ENCODE measurements at places on chromosomes 5 and 9. TPM values are rescaled to one million over a fixed set of nuclear protein-coding genes. Genes with fewer than 3 reads are reported as not detected.

DNA sequence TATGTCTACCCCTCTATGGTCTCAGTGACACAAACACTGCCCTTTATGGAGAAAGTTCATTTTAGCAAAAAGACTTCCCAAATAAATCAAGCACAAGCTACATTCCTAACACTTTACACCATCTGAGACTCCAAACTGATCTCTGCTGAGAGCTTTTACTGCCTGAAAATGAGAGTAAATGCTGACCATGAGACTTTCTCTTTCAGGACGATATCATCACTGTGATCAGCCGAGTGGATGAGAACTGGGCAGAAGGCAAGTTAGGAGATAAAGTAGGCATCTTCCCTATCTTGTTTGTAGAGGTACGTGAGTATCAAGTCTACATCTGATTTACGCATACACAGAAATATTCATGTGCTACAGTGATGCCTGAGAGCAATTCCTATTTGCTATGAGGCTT is 67.5 kb downstream of the SH3RF2 start:
- no peaks in the 10 kb centered on the region for H3K36me3 ChIP-seq
- no peak overlapping the region for H3K4me3 ChIP-seq
- H3K27me3 ChIP-seq = no peaks in the 10 kb centered on the region
- H3K4me1 ChIP-seq = no peaks in the 10 kb centered on the region
- DNase-seq = no peak

Gene SPRY4
- 0.40 TPM for total RNA-seq

Gene VLDLR
- total RNA-seq = 1.4 TPM

Gene SVEP1
- not detected for total RNA-seq

- no peaks in the 10 kb centered on the region for H3K36me3 ChIP-seq
- H3K27ac ChIP-seq = no peak overlapping the region
- DNase-seq = no peak
- no peak overlapping the region for H3K4me3 ChIP-seq
- H3K4me1 ChIP-seq = no peaks in the 10 kb centered on the region
Measured at GRCh38 chr5:32450952-32451351, 6.4 kb upstream of the ZFR start.

Gene PMPCA
- 78.3 TPM for total RNA-seq

Gene KIF12
- total RNA-seq = not detected

GRCh38 chr5:3354606-3355005 is 241.0 kb upstream of the IRX1 start:
- H3K27ac ChIP-seq = no peak overlapping the region
- DNase-seq = no peak
- H3K36me3 ChIP-seq = no peaks in the 10 kb centered on the region
- H3K4me1 ChIP-seq = no peaks in the 10 kb centered on the region

GRCh38 chr5:108711898-108712297 is 35.8 kb upstream of the FER start:
- H3K4me1 ChIP-seq = no peaks in the 10 kb centered on the region
- no peak overlapping the region for H3K4me3 ChIP-seq
- H3K27ac ChIP-seq = no peak overlapping the region
- DNase-seq = no peak
- H3K36me3 ChIP-seq = no peaks in the 10 kb centered on the region
- H3K27me3 ChIP-seq = peaks cover 5% of the 10 kb centered on the region

Gene UGT3A1
- not detected for total RNA-seq

DNA sequence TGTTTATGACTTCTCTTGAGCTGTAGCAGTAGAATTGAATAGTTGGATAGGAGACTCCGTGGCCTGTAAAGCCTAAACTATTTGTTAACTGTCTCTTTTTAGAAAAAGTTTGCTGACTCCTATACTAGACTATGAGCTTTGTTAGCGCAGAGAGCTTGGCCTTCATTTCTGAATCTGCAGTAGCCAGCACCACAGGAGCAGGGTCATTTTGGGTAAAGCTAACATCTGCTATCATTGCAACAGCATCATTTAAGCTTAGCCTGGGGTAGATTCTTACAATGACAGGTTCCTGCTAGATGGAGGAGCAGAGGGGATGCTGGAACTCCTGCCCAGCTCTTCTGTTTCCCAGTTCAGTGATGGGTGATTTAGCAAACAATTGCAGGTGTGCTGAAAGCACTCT is 133.7 kb upstream of the ASTN2 start:
- H3K4me1 ChIP-seq = no peaks in the 10 kb centered on the region
- H3K4me3 ChIP-seq = no peak overlapping the region
- DNase-seq = no peak
- no peaks in the 10 kb centered on the region for H3K36me3 ChIP-seq

Gene LAMC3
- not detected for total RNA-seq

DNA sequence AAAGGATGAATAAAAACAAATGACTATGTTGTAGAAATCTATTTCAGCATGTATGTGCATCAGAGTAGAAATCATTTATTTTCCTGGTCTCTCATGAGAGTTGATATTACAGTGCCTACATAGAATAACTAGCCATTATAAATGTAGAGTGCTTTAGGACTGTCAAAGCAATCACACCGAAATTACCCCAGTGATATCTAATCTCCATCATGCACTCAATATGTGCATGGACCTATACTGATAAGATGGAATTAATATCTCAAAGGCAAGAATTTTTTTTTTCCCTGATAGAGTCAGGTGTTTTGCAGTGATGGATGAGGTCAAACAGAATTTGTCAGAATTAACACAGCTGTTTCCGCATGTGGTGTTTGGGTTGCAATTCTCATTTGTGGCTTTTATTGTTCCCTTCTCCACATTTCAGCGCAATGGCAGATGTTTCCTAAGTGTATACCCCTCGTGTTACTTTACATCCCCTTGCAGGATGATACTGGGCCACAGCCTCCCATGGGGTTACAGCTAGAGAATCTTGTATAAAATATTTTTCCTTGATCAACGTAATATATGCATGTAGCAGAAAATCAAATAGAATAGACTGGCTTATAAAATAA is 298.8 kb downstream of the RASEF start:
- no peak overlapping the region for H3K4me3 ChIP-seq
- H3K27ac ChIP-seq = no peak overlapping the region
- DNase-seq = no peak
- no peaks in the 10 kb centered on the region for H3K4me1 ChIP-seq

- H3K27ac ChIP-seq = peak overlapping the region; percentile 98
- H3K27me3 ChIP-seq = no peaks in the 10 kb centered on the region
- H3K36me3 ChIP-seq = no peaks in the 10 kb centered on the region
- H3K4me3 ChIP-seq = peak overlapping the region; percentile 94
Measured at GRCh38 chr9:37466037-37466709, 923 bp upstream of the ZBTB5 start.

GRCh38 chr9:104386425-104387069 is 117.5 kb upstream of the OR13F1 start:
- no peak overlapping the region for H3K4me3 ChIP-seq
- H3K36me3 ChIP-seq = no peaks in the 10 kb centered on the region
- H3K4me1 ChIP-seq = no peaks in the 10 kb centered on the region
- no peak for DNase-seq
- no peaks in the 10 kb centered on the region for H3K27me3 ChIP-seq

DNA sequence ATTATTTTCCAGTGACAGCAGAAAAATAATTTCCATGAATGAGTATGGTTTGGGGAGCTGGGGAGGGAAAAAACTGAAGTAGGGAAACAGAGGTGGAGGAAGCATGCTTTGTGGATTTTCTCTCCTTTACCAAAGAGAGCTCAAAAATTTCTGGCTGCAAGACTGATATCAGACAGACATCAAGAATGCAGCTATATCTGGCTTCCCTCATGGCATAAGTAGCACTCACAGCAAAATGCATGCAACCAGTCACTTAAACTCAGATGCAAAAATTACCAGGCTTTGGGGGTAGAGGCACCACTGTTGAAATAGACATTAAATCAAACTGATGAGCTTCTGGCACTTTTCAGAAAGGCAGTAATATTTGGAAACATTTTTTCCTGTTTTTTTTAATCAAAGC is 196.9 kb downstream of the TSSK1B start:
- H3K4me3 ChIP-seq = no peak overlapping the region
- no peaks in the 10 kb centered on the region for H3K27me3 ChIP-seq
- no peak overlapping the region for H3K27ac ChIP-seq
- H3K36me3 ChIP-seq = no peaks in the 10 kb centered on the region
- no peak for DNase-seq
- H3K4me1 ChIP-seq = no peaks in the 10 kb centered on the region

DNA sequence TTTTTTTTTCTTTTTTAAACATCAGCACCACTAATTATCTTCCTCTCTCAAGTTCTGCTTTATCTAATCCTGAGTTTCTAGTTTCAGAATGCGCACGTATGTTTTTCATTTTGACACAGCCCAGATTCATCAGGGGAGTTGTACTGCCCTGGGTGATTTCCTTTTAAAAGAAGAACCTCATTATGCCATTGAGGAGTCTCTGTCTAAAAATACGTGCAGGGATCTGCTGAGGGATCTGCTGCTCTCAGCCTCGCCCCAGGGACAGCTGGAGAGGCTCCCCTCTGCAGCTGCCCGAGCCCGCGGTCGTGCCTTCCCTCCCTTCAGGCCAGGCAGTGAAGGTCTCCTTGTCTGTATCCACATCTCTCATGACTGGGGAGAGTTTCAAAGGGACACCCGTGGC is 273.1 kb downstream of the ARHGEF28 start:
- no peak overlapping the region for H3K4me3 ChIP-seq
- no peak overlapping the region for H3K27ac ChIP-seq
- H3K4me1 ChIP-seq = no peaks in the 10 kb centered on the region
- no peaks in the 10 kb centered on the region for H3K36me3 ChIP-seq
- no peaks in the 10 kb centered on the region for H3K27me3 ChIP-seq
